NCI-H2081 treated with DMSO at 0.1 percent for 48 hours (cell line): ENCODE measurements at places on chromosomes 1 and 21.

DNA sequence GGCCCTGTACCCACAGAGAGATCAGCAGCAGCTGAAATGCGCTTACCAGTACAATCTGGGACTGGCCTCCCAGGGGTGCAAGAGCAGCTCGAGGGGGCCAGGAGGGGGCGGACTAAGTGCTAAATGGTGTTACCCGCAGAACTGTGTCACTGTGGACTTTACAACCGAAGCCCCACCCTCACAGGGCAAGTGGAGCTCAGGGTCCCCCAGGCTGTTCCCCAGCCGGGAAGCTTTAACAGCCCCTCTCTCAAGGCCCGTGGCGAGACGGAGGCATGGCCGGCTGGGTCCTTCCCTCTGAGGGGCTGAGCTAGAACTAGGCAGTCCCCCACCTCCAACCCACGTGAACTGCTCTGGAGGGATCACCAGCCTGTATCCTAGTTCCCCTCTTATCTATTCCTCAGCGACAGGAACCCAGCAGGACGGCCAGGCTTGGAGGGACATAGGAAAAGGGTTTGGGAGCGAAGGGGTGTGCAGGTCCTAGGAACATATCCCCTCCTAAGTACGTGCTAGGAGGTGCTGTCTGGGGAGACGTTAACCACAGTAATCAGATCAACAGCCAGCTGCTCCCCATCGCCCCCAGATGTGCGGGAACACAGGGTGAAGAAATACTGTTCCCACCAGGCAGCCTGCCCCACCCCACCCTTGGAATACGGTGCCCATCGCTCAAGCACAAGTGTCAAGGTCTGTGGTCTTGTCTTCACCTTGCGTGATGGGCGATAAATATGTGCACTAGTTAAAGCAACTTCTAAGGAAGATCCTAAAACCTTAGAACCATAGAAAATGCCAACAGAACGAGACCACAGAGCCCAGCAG, 24.4 kb downstream of the ZBTB17 start:
- no peak for DNase-seq

DNA sequence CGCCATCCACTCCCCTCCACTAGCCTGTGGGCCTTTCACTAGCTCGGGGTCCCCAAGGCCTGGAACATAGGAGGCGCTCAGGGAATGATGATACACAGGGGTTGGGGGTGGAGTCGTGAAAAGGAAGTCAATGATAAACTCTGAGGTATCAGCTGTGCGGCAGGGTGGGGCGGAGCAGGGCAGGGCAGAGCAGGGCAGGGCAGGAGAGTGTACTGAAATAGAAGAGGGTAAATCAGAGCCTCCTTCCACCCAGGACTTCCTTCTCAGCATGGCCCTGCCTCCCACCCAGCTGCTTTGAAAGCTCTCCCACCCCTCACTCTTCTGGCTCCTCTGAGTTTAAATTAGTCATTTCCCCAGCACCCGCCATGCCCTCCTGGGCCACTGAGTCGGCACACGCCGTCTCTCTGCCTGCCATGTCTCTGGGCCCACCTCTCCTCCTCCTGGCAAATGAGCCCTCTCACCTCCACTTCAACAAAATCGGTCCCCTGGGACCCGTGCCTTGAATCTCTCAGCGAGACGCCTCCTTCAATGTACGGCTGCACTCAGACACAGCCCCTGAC, 16.9 kb downstream of the CAPZB start:
- no peak for DNase-seq

- DNase-seq, result no peak
Measured at GRCh38 chr21:31728952-31729351, 3.0 kb downstream of the SCAF4 start.

GRCh38 chr1:58391056-58391455, 155.5 kb downstream of the OMA1 start:
- no peak for DNase-seq

DNA sequence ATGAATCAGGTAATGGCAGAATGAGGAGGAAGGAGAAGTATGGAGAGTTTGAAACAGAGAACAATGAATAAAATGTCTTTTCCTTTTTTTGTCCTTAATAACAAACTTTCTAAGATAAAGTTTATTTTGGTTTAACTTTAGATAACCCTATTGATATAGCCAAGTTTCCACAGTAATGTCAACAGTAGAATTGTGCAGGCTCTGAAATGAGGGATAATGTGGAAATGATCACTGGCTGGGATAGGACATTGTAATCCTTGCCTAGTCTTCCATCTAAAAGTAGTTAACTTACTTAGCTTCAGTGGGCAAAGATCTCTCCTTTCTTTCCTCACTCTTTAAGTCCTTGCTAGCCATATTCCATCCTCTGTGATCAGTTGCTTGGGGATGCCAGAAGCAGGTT, 52.8 kb downstream of the NTMT2 start:
- DNase-seq, result no peak

- DNase-seq, result no peak
Measured at GRCh38 chr1:174114788-174115448, 44.4 kb upstream of the RABGAP1L start.

GRCh38 chr1:33032126-33032869, 4.4 kb downstream of the AK2 start:
- no peak for DNase-seq

DNA sequence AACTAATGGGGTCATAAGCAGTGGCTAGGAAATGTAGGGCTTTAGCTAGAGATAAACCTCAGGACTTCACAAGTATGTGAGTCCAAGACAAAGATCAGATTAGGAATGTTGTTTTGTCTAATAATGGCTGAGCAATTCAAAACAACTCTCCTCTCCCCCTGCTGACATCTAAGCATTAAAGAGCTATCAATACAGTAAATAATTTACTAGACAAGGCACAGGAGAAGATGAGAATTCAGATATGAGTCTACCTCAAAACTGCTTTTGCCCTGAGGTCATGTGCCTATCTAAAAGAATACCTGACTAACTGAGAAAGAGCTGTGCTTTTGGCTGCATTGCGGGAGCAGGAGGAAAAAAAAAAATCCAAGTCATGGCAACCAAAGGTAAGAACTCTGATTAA, 86.8 kb downstream of the SPATA17 start:
- no peak for DNase-seq

- no peak for DNase-seq
Measured at GRCh38 chr1:245512980-245513578, 358.3 kb downstream of the KIF26B start.

- DNase-seq, result no peak
Measured at GRCh38 chr1:219703368-219703639, 90.4 kb upstream of the ZC3H11B start.

- no peak for DNase-seq
Measured at GRCh38 chr21:34520764-34521508, 8.9 kb upstream of the KCNE1 start.

GRCh38 chr1:91226741-91227140, 177.9 kb downstream of the HFM1 start:
- no peak for DNase-seq

DNA sequence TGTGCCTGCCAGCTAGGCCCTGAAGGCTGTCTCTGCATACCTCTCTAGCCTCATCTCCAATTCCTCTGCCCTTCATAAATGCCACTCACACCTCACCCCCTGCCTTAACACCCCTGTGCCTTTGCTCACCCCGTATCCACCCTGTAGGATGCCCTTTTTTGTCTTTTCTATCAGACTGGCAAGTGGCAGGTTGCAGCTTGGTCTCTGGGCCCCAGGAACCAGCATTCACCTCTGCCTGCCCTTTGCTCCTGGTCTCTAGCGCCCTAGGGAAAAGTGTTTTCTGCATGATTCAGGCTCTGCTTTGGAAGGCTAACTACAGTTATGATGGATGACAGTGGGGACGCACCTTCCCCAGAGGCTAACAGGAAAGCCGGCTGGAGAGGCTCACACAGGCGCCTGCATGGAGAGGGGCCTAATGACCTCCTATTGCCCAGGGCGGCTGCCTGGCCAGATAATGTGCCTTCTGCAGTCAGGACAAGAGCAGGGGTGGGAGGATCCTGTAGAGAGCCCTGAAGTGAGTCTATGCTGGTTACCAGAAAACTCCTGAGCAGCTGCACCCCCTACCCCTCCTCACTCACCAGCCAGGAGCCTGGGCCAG, 11.2 kb downstream of the KANK4 start:
- DNase-seq, result no peak

DNA sequence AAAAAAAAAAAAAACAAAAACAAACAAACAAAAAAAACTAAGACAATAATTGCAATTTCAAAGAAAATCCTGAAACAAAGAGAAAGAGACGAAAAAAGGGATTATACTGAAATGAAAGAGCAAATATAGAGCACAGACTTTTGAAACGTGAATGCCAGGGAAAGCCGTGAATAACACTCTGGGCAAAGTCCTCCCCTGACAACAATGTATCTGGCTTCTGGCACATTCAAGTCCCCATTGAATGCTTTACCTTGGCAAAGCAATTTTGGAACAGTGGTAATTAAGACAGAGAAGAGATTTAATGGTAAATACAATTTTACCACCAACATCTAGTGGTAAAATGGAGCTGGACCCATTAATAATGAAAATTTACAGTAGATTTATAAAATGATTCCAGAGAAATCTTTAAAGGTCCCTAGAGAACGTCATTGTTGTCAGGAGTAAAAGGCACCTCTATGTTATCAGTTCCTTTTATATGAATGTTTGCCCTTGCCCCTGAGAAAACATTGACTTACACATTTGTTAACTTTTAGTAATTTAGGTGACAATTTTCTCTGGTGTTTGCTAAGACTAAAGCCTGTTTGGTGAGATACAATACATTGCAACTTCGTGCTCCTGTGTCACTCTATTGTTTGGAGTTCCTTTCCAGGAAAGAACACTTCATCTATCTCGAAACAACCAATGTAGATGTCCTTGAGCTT, 89.7 kb downstream of the GREM2 start:
- DNase-seq, result peak; percentile 51

DNA sequence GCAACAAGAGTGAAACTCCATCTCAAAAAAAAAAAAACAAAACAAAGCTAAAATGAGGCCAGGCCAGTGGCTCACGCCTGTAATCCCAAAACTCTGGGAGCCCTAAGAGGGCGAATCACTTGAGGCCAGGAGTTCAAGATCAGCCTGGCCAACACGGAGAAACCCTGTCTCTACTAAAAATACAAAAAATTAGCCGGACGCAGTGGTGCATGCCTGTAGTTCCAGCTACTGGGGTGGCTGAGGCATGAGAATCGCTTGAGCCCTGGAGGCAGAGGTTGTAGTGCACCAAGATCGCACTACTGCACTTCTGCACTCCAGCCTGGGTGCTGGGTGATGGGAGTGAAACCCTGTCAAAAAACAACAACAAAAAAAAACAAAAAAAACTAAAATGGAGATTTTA, 191.2 kb upstream of the SGIP1 start:
- DNase-seq, result no peak

DNA sequence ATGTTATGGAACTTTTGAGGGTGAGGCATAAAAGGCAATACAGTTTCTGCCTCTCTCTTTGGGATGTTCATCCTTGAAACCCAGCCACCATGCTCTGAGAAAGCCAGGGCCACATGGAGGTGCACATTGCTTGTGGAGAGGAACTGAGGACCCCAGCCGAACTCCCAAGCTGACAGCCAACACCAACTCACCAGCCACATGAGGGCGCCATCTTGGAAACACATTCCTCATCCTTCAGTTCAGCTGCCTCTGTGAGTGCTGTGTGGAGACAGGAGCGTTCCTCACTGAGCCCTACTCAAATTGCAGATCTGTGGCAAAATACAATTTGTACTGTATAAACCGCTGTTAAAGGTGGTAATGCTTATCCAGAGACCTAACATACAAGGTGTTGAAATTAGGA, 137.5 kb downstream of the GABPA start:
- DNase-seq, result no peak

DNA sequence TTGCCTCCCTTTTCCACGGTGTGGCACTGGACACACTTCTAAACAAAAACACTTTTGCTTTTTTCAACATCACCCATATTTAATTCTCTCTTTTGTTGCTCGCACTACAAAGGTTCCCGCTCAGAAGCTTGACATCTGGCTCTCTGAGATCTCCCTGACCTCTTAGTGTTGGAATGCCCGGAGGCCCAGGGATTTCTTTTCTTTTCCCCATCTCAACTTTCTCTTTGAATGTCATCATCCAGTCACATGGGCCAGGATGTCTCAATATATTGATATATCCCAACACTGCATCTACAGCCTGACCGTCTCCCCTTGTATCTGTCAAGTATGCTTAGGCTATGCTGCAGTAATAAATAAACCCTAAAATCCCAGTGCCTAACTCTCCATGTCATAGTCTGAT, 54.3 kb upstream of the DESI2 start:
- DNase-seq, result no peak

DNA sequence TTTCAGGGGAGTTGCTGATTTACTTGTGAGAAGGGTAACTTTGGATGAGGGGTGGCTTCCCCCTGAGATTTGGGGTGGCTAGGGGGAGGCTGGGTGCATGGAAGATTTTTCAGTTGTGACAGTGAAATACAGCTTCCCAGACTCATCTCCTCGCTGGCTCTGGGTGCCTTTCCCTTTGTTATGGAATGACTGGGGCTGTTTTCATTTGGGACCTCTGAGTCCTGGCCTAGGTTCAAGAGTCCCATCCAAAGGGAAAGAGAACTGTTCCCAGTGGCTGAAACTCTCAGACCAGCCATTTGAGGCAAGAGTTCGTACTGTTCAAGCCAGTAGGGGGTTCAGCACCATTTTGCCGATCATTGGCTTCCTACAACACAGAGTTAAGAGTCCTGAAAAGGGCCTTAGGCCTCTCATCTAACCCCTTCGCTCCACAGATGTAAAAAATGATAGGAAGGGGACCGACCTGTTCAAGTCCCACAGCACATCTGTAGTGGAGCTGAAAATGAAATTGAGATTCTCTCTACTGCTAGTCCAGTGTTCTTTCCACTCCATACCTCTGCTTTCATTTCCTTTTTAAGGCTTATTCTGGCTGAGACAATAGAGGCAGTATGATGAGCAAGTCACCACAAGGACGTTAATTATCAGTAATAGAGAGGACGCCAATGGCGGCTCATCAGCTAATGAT, 958 bp downstream of the DDR2 start:
- DNase-seq, result no peak

DNA sequence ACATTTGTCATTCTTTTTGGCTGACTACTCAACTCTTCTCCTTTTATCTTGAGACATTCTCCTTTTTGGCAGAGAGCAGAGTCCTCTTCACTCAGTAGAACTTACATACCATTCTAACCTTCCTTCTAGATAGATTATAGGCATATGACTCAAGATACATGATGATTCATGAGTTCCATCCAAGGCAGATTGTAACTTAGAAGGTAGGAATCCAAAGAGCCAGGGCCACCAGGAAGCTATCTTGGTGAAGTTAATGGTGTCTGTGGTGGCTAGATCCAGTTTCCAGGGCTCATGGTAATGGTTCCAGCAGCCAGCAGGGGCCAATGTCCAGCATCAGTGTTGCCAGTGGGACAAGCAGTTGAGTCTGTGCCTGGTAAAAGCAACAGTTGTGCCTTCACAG, 76.1 kb upstream of the KIAA0040 start:
- DNase-seq, result no peak

- DNase-seq, result no peak
Measured at GRCh38 chr1:39046613-39047210, 20.6 kb downstream of the NDUFS5 start.
